ENCODE measurements at places on chromosomes 1 and 21. TPM values are rescaled to one million over a fixed set of nuclear protein-coding genes. Genes with fewer than 3 reads are reported as not detected.

Gene RNU1-1
- total RNA-seq, result 8,230 TPM

Gene MIXL1
- total RNA-seq, result not detected

Gene TMEM240
- total RNA-seq, result 1.2 TPM

Gene NPR1
- total RNA-seq, result 32.7 TPM

Gene MYOG
- total RNA-seq, result not detected

Gene CCDC181
- not detected for total RNA-seq

Gene RHEX
- total RNA-seq, result not detected

Gene PGBD5
- total RNA-seq, result under 0.01 TPM

Data from dermis lymphatic vessel endothelial cell (primary cell).